ENCODE measurements at places on chromosomes 6 and 20.

- DNase-seq, result no peak
These were observed 14.1 kb upstream of the ZSCAN12 start for GRCh38 chr6:28413681-28414080.

- no peak for DNase-seq
These were observed 24.1 kb upstream of the SERPINB1 start for GRCh38 chr6:2865694-2866151.

GRCh38 chr20:58707770-58708169 is 15.2 kb downstream of the NPEPL1 start:
- DNase-seq, result no peak

GRCh38 chr20:50120935-50121693 is 8.2 kb upstream of the UBE2V1 start:
- no peak for DNase-seq
